ENCODE measurements at places on chromosomes 7 and 10.

- DNase-seq = no peak
Measured at GRCh38 chr10:34400075-34400474, 415.0 kb downstream of the PARD3 start.

GRCh38 chr7:76151932-76152331 lies 49.8 kb upstream of the SRRM3 start:
- no peak for DNase-seq

DNA sequence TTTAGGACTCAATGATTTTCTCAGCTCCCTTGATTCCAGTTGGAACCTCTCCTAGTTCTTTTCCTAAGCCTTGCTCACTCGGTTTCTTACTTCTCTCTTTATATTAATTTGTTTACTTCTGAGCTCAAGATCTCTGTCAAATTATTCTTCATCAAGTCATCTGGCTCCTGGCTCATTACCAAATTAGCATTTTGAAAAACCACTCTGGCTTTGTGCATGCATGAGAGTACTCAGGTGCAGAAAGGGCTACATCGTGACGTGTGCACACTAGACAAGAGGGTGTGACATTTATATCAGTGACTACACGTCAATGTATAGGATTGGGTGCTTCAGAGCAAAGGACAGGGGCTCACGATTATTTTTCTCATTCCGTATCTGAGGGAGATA lies 645.7 kb upstream of the DPP6 start:
- no peak for DNase-seq

DNA sequence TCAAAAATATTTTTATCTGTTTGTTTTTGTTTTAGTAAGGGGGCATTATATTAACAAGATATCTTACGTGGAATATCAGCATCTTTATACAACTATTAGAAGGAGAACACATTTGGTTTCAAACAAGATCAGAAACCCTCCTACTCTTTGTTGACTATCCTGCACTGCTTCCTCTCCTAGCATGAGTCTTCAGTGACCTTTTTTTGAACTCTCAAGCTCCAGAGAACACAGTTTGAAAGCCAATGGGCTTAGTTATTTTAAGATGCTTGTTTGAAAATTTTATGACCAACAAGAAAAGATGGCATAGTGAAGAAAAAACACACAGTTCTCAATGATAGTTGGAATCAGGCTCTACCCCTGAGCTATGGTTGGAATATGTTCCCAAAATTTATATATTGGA lies 37.2 kb upstream of the RTKN2 start:
- no peak for DNase-seq

DNA sequence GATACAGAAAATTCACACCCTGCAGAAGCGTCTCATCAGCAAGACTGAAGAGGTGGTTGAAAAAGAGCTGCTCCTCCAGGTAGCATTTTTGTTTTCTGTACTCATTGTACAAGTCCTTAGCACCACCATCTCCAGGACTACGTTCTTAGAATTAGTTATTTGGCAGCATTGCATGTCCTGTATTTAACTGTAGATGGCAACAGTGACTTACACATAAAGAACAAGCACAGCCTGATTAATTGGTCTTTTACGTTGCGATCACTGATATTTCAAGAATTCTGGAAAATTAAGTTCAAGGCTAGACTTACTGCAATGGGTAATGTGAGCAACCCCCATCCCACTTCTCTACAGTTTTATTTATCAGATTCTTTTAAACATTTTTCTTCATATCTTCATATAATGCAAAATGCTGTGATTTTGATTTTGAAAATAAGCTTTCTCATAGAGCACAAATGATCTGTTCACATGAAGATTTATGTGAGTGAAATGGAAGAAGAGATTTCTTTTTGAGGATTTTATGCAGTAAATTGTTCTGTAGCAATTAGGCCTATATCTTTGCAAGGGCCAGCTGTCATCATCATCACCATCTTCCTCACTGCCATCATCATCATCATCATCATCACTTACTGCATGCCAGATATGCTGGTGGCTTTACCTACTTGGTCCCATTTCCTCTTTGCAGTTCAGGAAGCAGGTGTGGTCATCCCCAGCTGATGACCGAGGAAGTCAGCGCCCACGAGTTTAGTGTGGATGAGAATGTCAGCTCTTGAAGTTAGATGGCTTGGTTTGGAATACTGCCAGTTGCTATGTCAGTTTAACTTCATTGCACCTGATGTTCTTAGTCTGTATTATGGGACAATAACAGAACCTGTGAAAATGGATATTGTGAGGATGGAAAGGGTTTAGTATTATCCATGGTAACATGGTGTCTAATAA lies 53.4 kb downstream of the CFAP58 start:
- no peak for DNase-seq

GRCh38 chr10:4527281-4527970 lies 298.6 kb upstream of the AKR1E2 start:
- DNase-seq = no peak

DNA sequence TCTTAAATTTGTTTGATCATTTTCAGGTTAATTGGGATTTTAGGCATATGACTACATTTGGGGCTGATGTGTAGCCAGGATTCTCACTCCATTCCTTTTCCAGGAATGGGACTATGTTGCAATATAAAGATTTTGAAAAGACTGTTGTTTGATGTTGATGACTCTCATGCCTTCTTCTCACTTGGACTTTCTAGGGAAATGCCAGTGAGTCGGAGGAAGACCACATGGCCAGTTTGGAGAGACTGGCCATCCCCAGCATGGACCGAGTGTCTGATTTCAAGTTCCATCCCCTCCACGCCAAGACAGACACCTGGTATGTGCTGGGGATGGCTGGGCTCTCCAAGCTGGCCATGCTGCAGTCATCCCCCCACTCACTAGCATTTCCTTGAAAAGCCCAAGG lies 5.5 kb downstream of the IGFBP3 start:
- DNase-seq = no peak

DNA sequence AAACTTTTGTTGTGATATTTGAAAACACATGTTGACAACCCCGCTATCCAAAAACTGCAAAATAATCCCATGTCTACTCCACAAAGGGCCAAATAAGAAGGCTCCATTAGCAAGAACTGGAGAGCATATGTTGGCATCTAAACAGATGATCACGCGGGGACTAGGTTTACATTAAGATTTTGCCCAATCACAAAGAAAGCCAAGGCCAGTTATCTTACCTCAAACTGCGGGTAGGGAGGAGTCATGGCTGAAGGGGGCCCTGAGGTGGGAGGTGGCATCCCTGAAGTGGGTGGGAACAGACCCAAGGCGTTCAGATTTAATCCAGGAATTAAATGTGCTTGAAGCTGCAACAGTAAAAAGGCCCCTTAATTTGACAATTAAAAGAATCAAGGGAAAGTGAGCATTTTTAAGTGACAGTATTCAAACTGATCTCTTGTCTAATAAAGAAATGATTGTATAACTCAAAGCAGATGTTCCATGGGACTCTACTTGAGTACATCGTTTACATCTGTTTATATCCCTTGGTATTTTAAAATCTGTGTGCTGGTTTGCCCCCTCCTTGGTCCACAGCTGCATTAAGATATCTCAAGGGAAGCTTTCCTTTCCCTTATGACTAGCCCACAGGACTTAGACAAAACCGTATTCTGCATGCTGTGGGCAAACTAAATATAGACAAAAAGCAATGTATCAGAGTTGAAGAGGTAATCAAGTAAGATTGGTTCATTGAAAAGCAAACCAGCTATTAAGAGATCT lies 42.9 kb downstream of the MALSU1 start:
- no peak for DNase-seq

DNA sequence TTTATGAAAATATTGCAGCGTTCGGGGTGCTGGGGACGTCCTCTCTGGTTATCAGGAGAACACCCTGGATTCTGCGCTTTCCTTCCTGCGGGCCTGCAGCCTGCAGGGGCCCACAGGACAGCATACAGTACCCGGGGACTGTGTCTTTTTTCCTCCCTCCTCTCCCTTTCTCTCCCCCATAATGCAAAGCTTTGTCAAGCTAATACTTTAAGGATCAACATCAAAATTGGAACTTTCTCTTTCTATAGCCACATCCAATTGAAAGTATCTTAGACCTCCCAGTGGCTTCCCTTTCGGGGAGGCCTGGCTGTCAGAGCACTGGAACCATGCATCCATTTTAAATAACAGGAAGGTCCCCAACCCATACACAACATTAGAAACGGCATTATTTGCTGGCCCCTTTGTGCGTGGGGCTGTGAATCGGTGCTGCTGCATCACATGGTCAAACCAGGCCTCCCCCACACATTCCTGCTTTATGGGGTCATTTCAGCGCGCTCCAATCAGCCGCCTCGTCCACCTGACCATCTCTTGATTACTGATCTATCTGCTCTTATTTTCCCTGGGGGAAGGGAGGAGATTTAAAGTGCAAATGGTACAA lies 505.1 kb downstream of the DNAJB6 start:
- DNase-seq = no peak

DNA sequence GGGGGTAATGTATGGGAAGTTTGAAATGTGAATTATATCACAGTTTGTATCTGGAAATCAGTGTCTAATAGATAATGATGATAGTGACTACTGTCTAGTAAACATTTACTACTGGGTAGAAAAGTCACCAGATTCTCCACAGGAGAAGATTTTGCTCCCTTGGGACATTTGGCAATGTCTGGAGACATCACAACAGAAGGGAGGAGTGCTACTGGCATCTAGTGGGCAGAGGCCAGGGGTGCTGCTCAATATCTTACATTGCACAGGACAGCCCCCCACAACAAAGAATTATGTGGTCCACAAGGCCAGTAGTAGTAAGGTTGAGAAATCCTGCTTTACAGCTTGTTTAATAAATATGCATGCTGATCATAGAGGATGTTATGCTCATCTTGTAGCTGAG lies 92.3 kb upstream of the PRPS1L1 start:
- no peak for DNase-seq

DNA sequence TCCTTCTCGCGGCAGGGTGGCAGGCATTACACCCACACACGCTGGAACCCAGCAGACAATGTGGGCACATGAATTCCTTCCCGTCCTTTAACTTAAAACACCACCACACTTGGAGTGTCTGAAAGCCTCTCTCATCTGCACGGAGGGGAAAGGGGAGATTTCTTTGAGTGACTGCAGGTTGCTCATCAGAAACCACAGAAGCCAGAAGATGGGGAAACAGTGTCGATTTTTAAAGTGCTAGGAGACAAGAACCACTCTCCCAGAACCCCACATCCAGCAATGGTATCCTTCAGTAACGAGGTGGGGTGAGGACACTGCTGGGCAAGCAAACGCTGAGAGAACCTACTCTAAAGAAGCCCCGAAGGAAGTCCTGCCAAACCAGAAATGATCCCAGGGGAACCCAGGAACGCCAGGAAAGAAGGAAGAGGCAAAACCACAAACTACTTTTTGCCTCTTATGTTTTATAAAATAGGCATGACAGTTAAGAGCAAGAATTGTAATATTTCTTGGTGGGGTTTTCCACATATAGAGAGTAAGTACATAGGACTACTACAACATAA lies 254.3 kb downstream of the ELFN1 start:
- DNase-seq = no peak

DNA sequence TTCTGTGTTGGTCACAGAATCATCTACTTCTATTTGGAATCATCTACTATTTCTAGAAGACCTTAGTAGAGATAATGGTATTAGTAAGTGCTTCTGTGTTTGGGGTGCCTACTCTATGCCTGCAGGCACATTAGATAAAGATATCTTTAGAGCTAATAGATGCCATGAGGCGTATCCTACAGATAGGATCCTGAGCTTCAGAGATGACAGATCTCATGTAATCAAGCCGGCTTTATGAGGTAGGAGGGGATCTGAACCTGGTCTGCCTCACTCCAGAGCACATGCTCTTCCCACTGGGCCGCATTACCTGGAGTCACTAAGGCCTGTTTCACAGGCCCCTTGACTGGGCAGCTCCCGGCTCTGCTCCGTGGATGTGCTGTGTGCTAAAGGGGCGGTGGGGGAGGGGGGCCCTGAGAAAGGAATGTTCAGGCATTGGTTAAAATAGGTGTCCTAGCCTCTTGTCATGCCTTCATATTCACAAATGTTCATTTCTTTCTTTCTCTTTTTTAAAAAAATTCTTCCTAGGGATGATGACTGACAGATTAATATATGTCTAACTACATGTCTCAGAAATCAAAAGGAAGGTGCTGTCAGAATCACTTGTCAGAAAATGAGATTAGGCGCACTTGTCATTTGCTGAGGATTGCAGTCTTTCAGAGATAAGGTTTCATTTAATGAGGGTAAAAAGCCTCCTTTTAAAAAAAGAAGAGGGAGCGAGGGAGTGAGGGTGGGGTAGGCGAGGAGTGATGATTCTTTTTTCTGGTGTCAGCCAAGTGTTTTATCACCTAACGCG lies 458.0 kb upstream of the GALNT17 start:
- no peak for DNase-seq

DNA sequence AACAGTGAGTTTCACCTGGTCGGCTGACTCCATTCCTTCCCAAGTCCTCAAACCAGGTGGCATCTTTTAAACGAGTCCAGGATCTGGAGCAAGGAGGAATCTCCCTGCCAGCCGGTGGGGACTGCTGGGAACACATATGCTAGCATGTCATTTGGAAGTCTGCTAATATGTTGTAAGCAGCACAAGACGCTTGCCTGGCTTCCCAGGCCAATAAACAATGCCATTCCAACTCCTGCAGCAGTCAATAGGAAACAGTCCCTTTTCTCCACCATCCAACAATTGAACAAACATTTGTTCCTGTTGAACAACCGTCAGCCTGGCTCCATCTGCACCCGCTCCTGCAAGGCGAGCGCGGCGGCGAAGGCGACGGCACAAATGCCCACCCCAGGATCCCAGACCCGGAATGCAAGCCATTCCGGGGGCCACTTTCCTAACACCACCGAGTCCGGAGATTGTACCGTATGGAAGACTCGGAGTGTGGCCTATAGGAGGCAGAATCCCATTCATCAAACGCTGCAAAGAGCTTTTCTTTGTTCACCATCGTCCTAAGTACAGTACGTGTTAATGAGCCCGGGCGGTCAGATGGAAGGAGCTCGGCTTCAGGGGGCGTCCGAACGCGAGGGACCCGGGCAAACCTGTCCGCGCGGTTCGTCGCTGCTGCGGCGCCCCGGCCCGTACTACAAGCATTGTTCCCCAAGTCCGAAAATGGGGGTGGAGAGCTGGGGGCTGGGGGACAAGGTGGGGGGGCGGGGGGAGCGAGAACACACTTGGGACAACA lies 1.6 kb downstream of the FAM53B start:
- peak; percentile 88 for DNase-seq

GRCh38 chr10:60335708-60336107 lies 54.0 kb downstream of the ANK3 start:
- no peak for DNase-seq

- no peak for DNase-seq
Measured at GRCh38 chr10:31838709-31839108, 89.9 kb downstream of the ARHGAP12 start.

- no peak for DNase-seq
Measured at GRCh38 chr10:70677016-70677415, 4.7 kb downstream of the ADAMTS14 start.

DNA sequence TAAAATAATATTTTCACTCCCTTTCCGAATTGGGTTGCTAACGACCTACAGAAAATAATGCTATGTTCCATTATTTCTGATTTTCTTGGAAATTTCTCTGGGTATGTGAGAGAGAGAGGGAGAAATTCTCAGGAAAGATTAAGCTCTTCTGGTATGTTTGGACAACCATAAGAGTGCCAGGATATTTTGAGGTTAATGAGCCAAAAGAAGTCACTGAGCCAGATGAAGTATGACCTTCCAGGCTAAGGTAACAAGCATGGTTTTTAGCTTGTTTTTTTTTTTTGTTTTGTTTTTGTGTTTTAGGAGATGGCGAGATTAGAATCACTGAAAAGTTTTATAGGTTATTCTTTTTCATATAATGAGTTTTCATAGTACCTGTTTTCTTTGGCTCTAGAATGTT lies 171.0 kb upstream of the FOXP2 start:
- no peak for DNase-seq

GRCh38 chr10:111347386-111348013 lies 270.7 kb downstream of the ADRA2A start:
- no peak for DNase-seq
